T-cell (primary cell): ENCODE measurements at places on chromosomes 16 and 17.

DNA sequence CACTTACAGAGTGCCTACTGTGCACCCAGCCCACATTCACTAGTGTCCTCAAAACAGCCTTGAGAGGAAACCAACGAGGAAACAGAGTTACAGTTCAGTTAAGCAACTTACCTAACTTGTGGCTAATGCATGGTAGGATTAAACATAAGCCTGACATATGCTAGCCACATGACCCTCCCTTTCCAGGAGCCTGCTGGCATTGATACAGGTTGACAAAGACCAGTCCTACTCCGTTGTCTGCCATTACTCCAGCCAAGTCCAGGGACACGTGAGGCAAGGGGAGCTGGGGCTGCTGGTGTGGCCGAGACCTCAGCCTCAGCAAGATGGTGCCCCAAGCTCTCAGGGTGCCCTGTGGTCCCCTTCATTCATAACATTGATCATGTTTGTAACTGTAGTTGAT is 37.9 kb downstream of the SNX20 start:
- DNase-seq: no peak

- DNase-seq: no peak
Measured at GRCh38 chr17:72425133-72425793, 304.4 kb downstream of the SOX9 start.

DNA sequence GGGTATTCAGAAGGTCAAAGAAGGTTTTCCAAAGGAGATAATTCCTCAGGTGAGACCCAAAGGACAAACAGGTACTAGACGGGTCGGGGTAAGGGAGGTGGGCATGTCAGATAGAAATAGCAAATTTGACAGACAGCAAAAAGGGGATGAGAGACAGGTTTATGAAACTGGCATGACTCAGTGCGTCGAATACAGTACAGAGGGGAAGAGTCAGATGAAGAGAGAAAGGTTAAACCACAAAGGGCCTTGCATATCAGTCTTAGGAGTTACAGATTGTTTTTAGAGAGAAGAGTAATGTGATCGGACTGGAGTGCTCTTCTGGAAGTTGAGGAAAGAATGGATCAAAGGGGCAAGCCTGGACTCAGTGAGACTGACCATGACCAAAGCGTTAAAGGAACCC is 88.4 kb downstream of the ZZEF1 start:
- DNase-seq: no peak

GRCh38 chr16:4053301-4053845 is 62.9 kb downstream of the ADCY9 start:
- no peak for DNase-seq

DNA sequence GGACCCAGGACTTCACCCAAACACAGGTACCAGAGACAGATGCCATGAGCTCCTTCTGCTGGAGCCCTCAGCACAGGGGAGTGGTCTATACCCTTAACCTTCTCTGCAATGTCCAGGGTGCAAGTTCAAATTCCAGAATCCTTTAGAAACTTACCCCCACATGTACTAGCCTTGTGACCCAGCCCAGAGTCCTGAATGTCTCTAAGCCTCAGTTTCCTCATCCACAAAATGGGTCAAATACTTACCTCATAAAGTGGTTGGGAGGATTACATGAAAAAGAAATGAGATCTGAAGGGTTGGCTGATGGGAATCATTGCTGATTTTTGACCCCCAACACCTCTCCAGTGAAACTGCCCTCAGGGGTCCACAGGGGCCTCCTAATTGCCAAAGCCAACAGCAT is 21.7 kb downstream of the COTL1 start:
- no peak for DNase-seq

DNA sequence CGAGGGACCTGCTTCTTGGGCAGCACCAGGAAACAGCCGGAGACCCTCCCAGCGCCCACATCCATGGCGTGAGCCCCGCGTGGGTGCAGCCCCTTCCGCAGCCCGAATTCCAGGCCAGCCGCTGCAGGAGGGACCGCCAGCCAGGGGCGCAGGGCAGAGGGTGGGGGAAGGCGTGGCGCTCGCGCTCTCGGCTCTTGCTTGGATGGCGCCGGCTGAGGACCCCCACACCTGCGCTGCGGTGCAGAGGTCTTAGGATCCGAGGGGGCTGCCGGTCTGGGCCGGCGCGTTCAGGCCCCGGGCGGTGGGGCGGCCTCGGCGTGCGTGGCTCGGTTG is 28.8 kb downstream of the ACTG1 start:
- no peak for DNase-seq

- DNase-seq: no peak
Measured at GRCh38 chr16:50996830-50997186, 154.3 kb downstream of the SALL1 start.

DNA sequence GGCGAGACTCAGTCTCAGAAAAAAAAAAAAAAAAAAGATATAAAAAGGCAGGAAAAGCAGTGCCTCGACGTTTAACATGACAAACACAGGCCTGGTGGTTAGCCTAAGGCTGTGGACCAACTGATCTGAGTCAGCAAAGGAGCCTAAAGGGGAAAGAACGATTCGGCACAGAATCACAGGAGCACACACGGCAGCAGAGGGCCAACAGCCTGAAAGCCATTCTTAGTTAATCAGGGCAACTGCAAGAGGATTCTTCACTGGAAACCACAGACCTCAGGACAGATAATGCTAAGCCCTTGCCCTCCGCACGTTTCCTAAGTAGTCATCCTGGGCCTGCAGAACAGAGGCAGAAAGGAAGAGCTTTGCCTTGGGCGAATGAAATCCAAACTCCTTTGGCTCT is 14.7 kb downstream of the TMEM11 start:
- no peak for DNase-seq
